ENCODE measurements at places on chromosomes 5 and 9. TPM values are rescaled to one million over a fixed set of nuclear protein-coding genes. Genes with fewer than 3 reads are reported as not detected.

DNA sequence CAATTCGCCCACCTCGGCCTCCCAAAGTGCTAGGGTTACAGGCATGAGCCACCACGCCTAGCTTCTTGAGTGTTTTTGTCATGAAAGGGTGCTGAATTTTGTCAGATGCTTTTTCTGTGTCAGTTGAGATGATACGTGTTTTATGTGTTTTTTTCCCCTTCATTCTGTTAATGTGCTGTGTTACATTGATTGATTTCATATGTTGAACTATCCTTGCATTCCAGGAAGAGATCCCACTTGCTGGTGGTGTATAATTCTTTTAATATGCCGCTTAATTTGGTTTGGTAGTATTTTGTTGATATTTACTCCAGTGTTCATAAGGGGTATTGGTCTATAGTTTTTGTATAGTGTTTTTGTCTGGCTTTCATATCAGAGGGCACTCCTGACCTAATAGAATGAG lies 13.6 kb downstream of the ZBTB43 start:
- no peaks in the 10 kb centered on the region for H3K36me3 ChIP-seq
- H3K4me1 ChIP-seq, result no peaks in the 10 kb centered on the region
- no peak for DNase-seq
- H3K27me3 ChIP-seq, result no peaks in the 10 kb centered on the region
- no peak overlapping the region for H3K27ac ChIP-seq

The PCDHGA2 gene
- 19.7 TPM for total RNA-seq

- H3K27me3 ChIP-seq, result no peaks in the 10 kb centered on the region
- H3K27ac ChIP-seq, result no peak overlapping the region
- no peak overlapping the region for H3K4me3 ChIP-seq
- H3K36me3 ChIP-seq, result no peaks in the 10 kb centered on the region
These were observed 22.5 kb downstream of the ZNF618 start for GRCh38 chr9:113898596-113898995.

- no peaks in the 10 kb centered on the region for H3K36me3 ChIP-seq
- H3K27ac ChIP-seq, result no peak overlapping the region
- no peak overlapping the region for H3K4me3 ChIP-seq
These were observed 16.6 kb upstream of the MEGF9 start for GRCh38 chr9:120730654-120731514.

The AK6 gene
- total RNA-seq, result 21.3 TPM

Measured in prostate gland (tissue), 2 donors.